Cortex of kidney (tissue), 1 donor: ENCODE measurements at places on chromosomes 3 and 15.

- DNase-seq = no peak
Observed at GRCh38 chr15:39272901-39273300, 308.0 kb upstream of the THBS1 start.

- DNase-seq = no peak
Observed at GRCh38 chr3:65993134-65993900, 45.4 kb downstream of the MAGI1 start.

DNA sequence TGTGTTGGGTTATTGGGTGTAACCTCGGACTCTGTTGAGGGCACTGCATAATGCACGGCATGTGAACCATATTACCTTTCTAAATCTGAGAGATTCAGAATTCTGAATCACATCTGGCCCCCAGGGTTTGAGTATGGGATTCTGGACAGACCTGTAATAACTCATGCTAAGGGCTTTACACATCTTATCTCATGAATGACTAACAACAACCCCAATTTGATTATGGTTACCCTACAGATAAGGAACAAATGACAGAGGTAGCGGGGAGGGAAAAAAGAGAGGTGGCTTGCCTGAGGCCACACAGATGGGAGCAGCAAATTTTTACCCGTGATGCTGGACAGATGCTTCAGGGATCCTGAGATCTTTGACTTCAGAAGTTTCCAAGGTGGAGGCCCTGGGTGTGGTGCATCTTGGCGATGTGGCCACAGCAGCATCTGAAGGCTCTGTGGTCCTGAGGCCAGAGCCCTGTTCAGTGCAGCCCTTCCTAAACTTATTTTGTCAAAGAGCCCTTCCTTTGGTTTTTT, 43.8 kb downstream of the POMGNT2 start:
- DNase-seq = no peak

DNA sequence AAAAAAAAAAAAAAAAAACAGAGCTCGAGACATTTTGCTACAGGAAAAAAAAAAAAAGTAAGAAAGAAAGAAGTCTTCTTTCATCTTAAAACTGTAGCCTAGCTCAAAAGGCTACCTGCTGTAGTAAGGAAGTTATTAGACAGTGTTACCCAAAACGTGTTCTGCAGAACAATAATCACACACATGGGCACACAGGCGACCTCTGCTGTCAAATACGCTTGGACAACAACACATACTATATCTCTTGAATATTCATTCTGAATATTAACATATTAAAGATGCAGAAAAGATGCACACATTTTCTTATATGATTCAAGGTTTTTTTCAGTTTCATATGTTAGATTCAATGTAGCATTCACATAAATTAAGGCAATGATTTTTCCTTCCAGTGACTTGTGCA, 215.8 kb downstream of the ROBO1 start:
- no peak for DNase-seq

DNA sequence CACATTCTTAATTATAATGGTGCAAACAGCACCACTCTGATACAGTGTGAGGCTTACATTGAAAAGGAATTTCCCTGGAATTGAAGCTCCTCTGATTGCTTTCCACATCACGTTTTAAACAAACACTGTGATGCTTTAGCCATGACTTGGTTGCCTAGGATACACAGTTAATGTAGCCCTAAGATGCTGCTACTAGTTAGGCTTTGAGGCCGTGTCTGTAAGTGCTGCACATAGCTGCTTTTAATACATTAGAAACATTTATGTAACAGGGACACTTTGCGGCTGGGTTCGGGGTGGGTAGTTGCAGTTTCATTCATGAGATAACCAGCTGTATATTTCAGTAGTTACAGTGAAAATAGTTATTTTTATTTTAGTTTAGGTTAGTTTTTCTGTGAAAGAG, 334.7 kb downstream of the NLGN1 start:
- DNase-seq = no peak

DNA sequence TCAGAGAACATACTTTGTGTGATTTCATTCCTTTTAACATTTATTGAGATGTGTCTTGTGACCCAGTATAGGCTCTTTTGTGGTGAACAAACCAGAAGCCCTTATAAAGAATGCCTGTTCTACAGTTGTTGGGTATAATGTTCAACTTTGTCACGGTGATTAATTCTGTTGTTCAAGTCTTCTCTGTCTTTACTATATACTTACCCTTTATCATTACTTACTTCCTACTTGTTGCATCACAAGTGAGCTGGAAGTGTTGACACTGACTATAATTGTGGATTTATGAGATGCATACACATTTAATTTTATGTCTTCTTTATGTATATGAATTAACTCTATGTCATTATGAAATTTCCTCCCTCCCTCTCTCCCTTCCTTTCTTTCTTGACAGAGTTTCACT, 59.7 kb upstream of the TBL1XR1 start:
- no peak for DNase-seq

DNA sequence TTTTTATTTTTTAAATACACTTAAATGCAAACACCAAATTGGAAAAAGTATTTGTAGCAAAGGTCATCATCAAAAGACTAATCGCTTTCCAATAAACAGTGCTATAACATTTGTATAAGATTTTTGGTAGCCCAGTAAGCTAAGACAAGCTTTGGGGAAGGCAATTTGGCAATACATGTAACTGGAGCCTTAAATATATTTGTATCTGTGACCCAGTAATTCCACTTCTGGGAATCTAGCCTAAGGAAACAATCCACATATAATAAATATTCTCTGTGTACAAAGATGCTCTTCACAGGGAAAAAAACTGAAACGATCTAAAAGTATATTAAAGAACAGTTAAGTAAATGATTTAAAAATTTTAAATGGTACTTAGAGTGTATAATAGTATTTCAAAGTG, 65.5 kb upstream of the TJP1 start:
- DNase-seq = no peak
